ENCODE measurements at places on chromosomes 1 and 21.

- DNase-seq, result peak; percentile 72
These were observed 993 bp downstream of the PDZK1 start for GRCh38 chr1:145706086-145706664.

DNA sequence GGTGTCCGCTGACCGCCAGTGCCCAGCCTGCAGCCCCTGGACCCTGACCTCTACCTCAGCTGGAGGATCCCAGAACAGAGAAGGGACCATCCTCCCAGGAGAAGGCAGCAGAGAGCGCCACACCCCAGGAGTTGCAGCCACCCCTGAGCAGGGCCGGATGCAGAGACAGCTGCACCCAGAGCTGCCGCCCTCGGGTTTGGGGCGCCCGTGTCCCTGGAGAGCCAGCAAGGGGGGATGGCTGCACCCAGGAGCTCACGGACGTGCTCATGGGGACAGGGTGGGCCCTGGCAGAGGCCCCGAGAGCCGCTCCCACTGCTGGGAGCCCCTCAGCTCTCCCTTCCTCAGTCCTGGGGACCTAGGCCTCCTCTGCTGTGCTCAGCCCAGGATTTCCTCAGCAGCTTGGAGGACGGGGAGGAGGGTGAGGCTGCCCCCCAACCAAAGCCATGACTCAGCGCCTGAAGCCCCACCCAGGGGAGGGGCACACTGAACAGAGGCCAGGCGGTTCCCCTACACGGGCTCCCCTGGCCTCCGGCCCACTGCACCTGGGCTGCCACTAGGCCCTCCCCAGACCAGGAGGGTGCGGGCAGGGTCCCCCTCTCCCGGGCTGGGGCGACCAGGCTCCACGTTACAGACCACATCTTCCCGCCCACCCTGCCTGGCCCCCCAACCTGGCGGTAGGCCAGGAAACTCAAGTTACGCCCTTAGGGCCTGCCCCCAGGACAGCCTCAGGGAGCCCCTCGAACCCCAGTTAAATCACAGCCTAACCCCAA, 2.2 kb downstream of the ACAP3 start:
- DNase-seq, result peak; percentile 63

DNA sequence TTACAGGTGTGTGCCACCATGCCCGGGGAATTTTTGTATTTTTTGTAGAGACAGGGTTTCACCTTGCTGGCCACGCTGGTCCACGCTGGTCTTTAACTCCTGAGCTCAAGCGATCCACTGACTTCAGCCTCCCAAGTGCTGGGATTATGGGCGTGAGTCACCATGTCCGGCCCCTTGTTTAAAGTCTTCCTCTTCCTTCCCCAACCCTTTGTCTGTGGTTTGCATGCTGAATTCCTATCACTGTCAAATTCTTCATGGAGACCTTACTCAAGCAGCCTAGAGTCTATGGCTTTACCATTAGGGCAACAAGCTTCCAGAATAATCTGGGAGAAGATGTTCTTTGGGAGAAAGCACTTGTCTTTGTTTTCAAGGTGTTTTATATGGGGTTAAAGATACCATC, 34.7 kb downstream of the B3GALT5 start:
- peak; percentile 63 for DNase-seq

- no peak for DNase-seq
These were observed 69.5 kb downstream of the NTMT2 start for GRCh38 chr1:170215072-170215885.

GRCh38 chr21:20943561-20943997, 54.6 kb upstream of the NCAM2 start:
- DNase-seq, result no peak

DNA sequence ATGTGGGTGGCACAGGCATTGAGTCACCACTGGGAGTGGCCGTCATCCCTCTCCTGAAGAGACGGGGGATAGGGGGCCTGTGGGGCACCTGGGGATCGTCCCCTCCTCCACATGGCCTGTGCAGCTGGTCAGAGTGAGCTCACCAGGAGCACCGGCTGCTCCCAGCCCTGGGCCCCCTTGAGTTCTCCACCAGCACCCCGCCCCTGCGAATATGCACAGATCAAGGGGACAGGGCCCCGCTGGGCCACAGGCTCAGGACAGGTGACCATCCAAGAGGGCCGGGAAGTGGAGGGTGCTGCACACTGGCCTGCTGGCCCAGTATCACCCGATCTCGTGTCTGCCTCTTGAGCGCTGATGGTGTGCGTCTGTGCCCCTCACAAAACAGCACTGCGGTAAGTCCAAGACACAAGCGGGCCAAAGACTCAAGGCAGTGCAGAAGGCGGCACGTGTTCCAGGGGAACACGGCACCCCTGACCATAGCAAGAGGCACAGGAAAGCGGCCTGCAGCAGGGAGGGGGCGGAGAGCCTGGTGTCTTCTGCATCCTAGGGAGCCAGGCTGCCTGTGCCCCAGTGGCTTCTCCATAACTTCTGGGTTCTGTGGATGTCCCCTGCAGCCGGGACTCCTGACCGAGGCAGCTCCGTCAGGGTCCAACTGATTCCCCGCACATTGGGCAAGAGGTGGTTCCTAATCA, 18.1 kb upstream of the TSPEAR start:
- DNase-seq, result no peak

DNA sequence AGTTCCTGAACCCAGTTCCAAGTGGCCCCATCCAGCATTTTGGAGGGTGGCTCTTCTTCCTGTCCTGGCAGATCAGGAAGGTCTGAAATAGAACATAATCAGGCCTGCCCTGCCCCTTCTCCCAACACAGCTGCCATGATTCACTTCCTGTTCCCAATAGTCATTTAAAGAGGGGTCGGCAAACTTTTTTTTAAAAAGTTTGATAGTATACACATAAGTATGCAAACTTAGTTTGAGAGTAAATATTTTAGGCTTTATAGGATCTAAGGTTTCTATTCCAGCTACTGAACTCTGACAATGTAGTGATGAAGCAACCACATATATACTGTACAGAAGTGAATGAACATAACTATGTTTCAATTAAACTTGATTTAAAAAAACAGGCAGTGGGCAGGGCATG, 66.4 kb downstream of the LUZP1 start:
- peak; percentile 59 for DNase-seq

DNA sequence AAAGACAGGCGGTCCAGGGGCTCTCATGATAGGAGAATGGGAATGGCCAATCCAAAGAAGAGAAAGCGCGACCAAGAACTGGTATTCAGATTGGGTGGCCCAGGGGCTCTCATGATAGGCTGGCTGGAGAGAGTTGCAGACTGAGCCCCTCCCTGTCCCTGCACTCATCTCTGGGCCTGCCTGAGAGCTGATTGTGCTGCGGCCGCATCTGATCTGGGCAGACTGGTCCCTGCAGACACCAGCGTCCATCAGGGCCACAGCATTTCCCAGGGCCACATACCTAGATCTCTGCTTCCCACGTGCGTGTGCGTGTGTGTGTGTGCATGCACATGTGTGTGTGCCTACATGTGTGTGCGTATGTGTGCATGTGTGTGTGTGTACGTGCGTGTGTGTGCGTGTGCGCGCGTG, 30.4 kb upstream of the MAN1C1 start:
- no peak for DNase-seq

- DNase-seq, result no peak
These were observed 7.1 kb downstream of the ZC3H12A start for GRCh38 chr1:37481289-37482003.

GRCh38 chr1:35190784-35191183, 2.2 kb downstream of the SFPQ start:
- DNase-seq, result no peak

DNA sequence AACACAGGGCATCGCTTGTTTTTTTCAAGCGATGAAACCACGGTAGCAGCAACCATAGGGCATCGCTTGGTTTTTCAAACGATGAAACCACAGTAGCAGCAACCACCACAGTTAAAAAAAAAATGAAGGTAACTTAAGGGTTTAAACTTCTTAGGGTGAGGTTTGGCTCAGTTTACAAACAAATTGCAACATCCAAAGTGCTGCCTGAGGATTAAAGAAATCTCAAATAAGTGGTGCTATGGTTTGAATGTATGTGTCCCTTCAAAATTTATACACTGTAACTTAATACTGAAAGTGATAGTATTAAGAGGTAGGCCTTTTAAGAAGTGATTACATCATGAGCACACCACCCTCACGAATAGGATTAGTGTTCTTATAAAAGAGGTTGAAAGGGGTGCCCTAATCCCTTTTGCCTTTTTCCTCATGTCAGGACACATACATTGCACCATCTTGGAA, 6.4 kb upstream of the GBP5 start:
- no peak for DNase-seq

GRCh38 chr21:29466532-29466931, 167.8 kb downstream of the BACH1 start:
- DNase-seq, result no peak

GRCh38 chr21:34509151-34509550, 2.9 kb downstream of the KCNE1 start:
- no peak for DNase-seq

DNA sequence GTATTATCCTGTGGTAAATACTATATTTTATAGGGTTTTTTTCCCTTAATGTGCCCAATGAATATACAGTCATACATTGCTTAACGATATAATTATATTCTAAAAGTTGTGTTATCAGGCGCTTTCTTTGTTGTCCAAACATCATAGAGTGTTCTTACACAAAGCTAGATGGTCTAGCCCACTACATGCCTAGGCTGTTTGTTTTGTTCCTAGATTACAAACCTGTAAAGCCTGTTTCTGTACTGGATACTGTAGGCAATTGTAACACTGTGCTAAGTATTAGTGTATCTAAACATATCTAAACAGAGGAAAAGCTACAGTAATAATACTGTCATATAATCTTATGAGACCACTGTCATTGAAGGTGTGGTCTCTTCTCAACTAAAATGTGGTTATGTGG, 242.6 kb upstream of the C1orf105 start:
- DNase-seq, result no peak

DNA sequence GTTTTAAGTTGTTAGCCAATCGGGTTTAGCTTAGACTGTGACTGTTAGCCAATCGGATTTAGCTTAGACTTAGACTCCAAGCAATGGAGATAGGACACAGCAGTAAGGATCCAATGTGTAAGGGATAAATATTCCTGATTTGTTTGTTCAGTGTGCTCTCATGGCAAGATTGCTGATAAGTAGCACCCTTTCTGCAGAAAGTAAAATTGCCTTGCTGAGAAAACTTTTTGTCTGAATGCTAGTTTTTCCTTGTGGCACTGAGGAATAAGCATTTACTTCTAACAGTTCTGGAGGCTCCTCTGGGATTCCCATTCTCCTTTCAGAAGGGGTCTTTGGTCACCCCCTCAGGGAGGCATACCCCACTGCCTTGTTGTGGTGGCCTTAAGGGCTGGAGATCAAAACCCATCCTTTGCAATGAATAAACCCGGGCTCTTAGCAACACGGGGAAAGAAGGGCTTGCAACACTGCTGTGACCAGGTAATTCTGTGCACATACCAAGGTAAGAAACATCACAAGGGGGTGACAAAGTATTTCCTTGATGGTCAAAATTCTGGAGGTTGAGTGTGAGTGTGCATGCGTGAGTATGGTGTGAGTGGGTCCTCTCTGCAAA, 45.4 kb downstream of the SERINC2 start:
- no peak for DNase-seq

GRCh38 chr1:34714386-34714785, 40.5 kb upstream of the GJB5 start:
- no peak for DNase-seq

DNA sequence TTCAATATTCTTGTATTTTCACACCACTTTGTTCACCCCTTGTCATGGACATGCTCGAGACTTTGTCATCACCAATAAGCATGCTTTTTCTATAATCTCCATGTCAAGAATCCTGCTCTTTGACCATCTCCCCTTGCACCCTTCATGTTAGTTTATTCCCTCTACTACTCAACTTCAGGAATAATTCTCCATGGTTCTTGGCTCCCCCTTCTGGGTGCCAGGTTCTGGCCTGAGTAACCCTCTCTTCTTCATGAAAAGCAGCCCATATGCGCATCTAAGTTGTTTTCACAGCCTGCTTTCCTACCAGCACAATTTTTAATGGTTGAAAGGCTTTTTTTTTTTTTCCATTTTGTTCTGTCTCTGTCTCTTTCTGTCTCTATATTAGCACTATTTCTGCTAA, 160.7 kb downstream of the LEPR start:
- DNase-seq, result peak; percentile 9

GRCh38 chr1:89525169-89525855, 683 bp downstream of the LRRC8B start:
- no peak for DNase-seq

DNA sequence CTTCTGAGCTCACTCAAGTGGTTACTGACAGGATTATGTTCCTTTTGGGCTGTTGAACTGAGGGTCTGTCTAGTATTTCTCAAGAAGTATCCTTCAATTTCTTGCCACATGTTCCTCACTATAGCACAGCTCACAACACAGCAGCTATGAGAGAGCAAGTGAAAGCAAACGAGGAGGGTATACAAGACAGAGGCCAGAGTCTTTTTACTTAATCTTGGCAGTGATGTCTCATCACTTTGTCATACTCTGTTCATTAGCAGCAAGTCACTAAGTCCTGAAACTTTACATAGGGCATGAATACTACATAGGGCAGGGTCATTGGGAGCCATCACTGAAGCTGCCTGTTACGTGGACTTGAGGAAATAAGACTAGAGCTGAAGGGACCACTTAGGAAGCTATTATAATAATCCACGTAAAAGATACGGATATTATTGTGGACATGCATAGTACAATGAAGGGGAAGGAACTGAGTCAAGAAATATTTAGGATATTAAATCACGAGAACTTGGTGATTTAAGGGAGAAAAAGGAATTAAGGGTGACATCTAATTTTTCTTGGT, 63.7 kb downstream of the SLC30A7 start:
- DNase-seq, result no peak
